SK-MEL-5 (cell line): ENCODE measurements at places on chromosomes 3 and 15. TPM values are rescaled to one million over a fixed set of nuclear protein-coding genes. Genes with fewer than 3 reads are reported as not detected.

Gene CATSPER2
- total RNA-seq: 0.50 and 0.53 TPM in 2 replicates

Gene HACD3
- total RNA-seq: 154 and 171 TPM in 2 replicates

Gene CADM2
- total RNA-seq: not detected in 2 replicates

Gene ERICH6
- not detected in 2 replicates for total RNA-seq

Gene CLDN1
- 42.9 and 44.3 TPM in 2 replicates for total RNA-seq

Gene PRR20G
- total RNA-seq: not detected in 2 replicates

Gene ASB7
- 13.7 and 14.1 TPM in 2 replicates for total RNA-seq

Gene ADAMTS9
- total RNA-seq: 0.11 TPM in 1 of 2 replicates, not detected in the other

Gene DAZL
- not detected in 2 replicates for total RNA-seq

Gene FAM81A
- 21.2 and 22.7 TPM in 2 replicates for total RNA-seq

Gene MUSTN1
- 0.43 TPM in 1 of 2 replicates, not detected in the other for total RNA-seq

Gene THRB
- 0.03 and 0.16 TPM in 2 replicates for total RNA-seq

Gene COL6A6
- total RNA-seq: 0.11 TPM in 1 of 2 replicates, not detected in the other

Gene KBTBD13
- not detected in 2 replicates for total RNA-seq

Gene MYRIP
- total RNA-seq: 0.08 and 0.21 TPM in 2 replicates

Gene CSTA
- 1.9 and 4.0 TPM in 2 replicates for total RNA-seq

Gene TPRG1
- total RNA-seq: 0.45 TPM in 1 of 2 replicates, not detected in the other

Gene P3H2
- total RNA-seq: 17.5 and 18.1 TPM in 2 replicates

Gene IMPDH2
- 463 and 511 TPM in 2 replicates for total RNA-seq

Gene SLC38A3
- total RNA-seq: 0.13 and 0.42 TPM in 2 replicates

Gene SCAMP5
- 3.4 and 5.4 TPM in 2 replicates for total RNA-seq

Gene SKOR1
- 0.03 TPM in 1 of 2 replicates, not detected in the other for total RNA-seq

Gene TMED3
- total RNA-seq: 385 and 394 TPM in 2 replicates

Gene MESP1
- total RNA-seq: 0.74 and 0.88 TPM in 2 replicates

Gene SMAD6
- 3.2 and 4.6 TPM in 2 replicates for total RNA-seq

Gene HYAL3
- 4.1 and 5.7 TPM in 2 replicates for total RNA-seq

Gene C3orf62
- total RNA-seq: 1.7 and 2.1 TPM in 2 replicates

Gene CAND2
- total RNA-seq: 0.35 and 0.48 TPM in 2 replicates

Gene EPHB3
- total RNA-seq: 0.37 and 0.67 TPM in 2 replicates

Gene RYR3
- 0.08 and 0.16 TPM in 2 replicates for total RNA-seq

Gene UPK1B
- not detected in 2 replicates for total RNA-seq

Gene SLC51A
- not detected in 2 replicates for total RNA-seq

Gene MYO5A
- 103 and 112 TPM in 2 replicates for total RNA-seq

Gene CP
- total RNA-seq: 0.43 and 0.53 TPM in 2 replicates

Gene ITGA11
- not detected in 2 replicates for total RNA-seq

Gene MYL3
- total RNA-seq: not detected in 2 replicates

Gene ITIH1
- not detected in 2 replicates for total RNA-seq

Gene SLC6A11
- total RNA-seq: 0.08 and 0.13 TPM in 2 replicates

Gene CPNE4
- not detected in 2 replicates for total RNA-seq

Gene SERPINI2
- total RNA-seq: not detected in 2 replicates

Gene GOLGA8R
- total RNA-seq: 0.05 and 0.08 TPM in 2 replicates

Gene GPR149
- not detected in 2 replicates for total RNA-seq

Gene GOLGA8J
- 0.16 TPM in 1 of 2 replicates, not detected in the other for total RNA-seq
